AG08396 (cell line): ENCODE measurements at places on chromosomes 6 and 20.
A peak's percentile ranks its signal among the peaks of the same experiment; 100 is the strongest.

DNA sequence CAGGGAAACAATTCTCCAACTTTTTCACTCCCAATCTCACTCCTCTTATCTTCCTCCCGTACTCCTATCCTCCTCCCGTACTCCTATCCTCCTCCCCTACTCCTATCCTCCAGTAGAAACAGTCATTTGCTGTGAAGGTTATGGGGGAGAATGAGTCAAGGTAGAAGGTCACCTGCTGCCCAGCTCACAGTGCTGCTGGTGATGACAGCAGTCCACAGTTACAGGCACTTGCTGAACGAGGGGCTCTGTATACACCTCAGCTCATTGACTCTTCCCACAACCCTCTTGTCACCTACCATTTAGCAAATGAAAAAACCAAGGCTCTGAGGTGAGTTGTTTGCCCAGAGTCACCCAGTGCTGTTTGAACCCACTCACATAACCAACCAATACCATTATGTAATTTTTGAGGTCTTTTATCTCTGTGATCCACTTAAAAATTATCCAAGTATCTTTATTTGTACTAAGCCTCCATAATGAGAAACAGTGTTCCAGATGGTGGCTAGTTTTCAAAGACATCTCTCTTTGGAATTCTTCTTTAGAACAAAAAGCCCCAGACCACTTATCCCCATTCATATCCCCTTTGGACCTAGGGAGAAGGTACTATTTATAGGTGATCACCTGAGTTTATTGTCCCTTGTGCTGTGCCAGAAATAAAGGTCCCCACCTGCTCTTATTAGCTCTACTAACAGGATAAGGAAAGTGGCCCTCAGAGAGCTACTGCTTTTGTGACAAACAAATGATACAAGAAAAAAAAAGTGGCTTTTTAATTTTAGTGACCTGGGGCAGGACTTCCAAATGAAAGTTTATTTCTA lies 53.2 kb downstream of the PTPN1 start:
- no peak for DNase-seq

- no peak for DNase-seq
Measured at GRCh38 chr20:5160882-5161281, 34.1 kb downstream of the CDS2 start.

DNA sequence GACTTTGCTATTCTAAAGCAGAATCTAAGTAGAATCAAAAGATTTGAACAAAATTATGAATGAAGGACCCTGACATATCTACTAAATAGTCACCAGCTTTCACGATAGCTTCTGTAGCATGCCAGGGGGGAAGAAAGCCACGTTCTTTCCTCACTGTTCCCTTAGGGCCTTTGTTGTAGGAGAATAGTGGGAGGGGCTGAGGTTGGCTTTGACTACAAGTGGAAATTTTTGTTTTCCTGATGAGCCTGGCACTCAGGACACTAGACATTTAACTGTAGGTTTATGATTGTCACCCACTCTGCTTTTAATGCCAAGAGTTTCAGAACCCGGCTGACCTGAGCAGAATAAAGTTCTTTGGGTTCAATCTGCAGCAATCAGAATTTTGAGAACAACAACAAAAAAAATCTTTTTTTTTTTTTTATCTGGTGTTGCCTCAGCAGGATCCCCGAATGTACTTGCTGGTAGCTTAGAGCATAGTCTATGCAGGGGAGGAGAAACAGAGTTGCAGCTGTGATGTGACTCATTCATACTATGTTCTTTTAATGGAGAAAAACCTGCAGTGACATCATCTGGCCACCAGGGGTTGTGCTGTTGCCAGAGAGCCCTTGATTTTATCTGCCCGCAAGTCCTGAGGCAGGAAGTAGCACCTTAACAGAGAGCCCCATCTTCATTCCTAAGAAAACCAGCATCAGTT lies 38.5 kb downstream of the TPD52L1 start:
- peak; percentile 65 for DNase-seq

GRCh38 chr6:34249469-34250261 lies 859 bp upstream of the SMIM29 start:
- peak; percentile 1 for DNase-seq

DNA sequence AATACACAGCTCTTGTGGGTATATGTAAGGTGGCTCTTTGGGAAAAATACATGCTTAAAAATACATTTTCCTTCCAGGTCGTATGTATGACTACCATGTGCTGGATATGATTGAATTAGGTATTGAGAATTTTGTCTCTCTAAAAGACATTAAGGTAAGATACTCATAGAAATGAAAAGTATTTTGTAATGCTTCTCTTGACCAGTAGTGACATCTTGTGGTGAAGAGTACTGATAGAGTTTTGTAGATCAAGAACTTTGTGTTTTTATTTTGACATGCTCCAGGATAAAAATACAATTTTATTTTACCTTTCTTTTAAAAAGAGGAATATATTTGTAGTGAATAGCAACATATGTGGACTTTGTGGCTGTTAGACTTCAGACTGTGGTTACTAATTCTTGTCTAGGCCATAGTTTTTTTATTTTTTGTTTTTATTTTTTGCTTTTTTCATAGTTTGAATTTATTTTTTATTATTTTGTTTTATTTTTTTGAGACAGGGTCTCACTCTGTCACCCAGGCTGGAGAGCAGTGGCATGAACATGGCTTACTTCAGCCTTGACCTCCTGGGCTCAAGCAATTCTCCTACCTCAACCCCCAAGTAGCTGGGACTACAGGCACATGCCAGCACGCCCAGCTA lies 17.9 kb downstream of the RPF2 start:
- DNase-seq, result peak; percentile 12

GRCh38 chr6:27260836-27261375 lies 13.4 kb downstream of the PRSS16 start:
- no peak for DNase-seq

- no peak for DNase-seq
Measured at GRCh38 chr6:151075527-151075926, 164.2 kb upstream of the AKAP12 start.

DNA sequence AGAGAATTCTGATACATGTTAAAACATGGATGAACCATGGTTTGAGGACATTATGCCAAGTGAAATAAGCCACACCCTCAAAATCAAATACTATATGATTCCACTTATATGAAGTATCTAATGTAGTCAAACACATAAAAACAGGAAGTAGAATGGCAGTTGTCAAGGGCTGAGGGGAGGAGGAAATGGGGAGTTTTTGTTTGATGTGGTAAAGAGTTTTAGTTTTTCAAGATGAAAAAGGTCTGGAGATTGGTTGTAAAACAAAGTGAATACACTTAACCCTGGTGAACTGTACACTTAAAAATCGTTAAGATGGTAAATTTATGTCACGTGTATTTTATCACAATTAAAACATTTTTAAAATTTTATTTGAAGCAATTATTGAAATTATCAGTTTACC lies 127.4 kb upstream of the GRIK2 start:
- DNase-seq, result no peak

DNA sequence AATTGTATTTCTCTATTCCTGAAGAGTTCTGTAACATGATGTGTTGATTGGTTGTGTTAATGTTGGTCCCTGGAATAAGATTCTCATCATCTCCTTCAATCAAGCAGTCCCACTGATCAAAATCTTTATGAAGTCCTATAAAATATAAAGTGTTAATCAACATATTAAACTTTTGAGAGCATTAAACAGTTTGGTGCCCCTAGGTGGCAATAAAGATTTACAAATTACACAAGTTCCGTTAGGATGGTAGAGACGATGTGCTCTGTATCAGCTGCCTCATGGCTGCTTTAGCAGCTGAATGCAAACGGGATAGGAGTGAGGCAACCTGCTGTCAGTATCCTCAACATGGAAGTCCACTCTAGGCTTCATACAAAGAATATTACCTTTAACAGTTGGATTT lies 16.9 kb downstream of the TDRD6 start:
- no peak for DNase-seq

DNA sequence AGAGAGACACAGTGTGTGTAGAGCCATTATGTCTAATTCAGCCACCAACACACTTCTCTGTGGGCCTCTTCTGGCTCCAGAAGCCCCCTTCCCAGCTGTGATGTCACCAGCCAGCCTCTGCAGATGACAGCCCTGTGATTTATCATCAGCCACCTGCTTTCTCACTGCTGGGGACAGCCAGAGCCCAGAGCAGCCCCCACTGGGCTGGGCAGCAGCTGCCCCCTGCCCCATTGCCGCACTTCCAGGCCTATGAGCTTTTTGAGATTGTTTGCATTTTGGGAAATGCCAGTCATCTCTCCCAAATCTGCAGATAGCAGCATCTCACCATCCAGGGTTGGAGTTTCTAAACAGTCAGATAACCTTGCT lies 21.9 kb upstream of the STX16 start:
- DNase-seq, result no peak
